ENCODE measurements at places on chromosomes 1 and 21.

GRCh38 chr1:2503554-2504224 lies 22.7 kb downstream of the PANK4 start:
- no peak overlapping the region for H3K27ac ChIP-seq
- H3K36me3 ChIP-seq = peaks cover 5% of the 10 kb centered on the region
- H3K27me3 ChIP-seq = peaks cover 12% of the 10 kb centered on the region
- peaks cover 2% of the 10 kb centered on the region for H3K4me1 ChIP-seq

DNA sequence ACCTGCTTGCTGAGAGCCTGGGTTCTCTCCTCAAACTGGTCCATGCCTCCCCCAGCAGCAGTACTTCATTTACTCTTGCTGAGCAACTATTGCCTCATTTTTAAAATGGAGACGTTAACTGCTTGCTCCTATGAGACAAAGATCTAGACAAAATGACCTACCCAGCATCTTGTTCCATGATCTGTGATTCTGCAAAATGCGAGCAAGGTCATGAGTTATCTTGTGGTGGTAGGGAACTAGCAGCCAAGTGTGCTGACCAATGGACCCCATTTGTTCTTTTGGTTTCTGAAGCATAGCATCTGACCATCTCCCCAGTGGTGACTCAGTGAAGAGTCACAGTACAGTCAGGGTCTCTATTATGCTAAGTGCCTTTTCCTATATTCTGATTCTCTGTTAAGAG lies 40.4 kb downstream of the TBX15 start:
- H3K27ac ChIP-seq = no peak overlapping the region
- H3K27me3 ChIP-seq = peaks cover 4% of the 10 kb centered on the region
- no peaks in the 10 kb centered on the region for H3K36me3 ChIP-seq

DNA sequence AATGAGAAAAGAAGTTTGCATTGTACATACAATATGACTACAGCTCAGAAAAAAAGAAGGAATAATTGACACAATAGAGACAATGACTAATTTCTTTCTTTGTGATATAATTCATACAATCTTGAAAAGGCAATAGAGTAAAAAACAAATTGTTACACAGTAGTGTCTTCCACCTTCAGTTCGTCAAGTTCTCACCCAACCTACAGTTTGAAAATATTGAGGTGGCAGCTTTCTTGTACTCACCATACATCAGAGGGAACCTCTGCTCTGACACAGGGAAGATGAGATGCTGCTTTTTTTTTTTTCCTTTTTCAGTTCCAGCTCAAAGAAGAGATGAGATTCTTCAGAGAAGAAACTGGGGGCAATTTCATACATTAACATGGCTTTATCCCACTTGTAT lies 173.2 kb downstream of the ATP6V1G3 start:
- no peak for DNase-seq
- H3K4me1 ChIP-seq = peaks cover 2% of the 10 kb centered on the region
- no peaks in the 10 kb centered on the region for H3K36me3 ChIP-seq

GRCh38 chr1:95685081-95685480 lies 451.1 kb downstream of the RWDD3 start:
- H3K36me3 ChIP-seq = no peaks in the 10 kb centered on the region
- no peaks in the 10 kb centered on the region for H3K4me1 ChIP-seq
- H3K27me3 ChIP-seq = no peaks in the 10 kb centered on the region

DNA sequence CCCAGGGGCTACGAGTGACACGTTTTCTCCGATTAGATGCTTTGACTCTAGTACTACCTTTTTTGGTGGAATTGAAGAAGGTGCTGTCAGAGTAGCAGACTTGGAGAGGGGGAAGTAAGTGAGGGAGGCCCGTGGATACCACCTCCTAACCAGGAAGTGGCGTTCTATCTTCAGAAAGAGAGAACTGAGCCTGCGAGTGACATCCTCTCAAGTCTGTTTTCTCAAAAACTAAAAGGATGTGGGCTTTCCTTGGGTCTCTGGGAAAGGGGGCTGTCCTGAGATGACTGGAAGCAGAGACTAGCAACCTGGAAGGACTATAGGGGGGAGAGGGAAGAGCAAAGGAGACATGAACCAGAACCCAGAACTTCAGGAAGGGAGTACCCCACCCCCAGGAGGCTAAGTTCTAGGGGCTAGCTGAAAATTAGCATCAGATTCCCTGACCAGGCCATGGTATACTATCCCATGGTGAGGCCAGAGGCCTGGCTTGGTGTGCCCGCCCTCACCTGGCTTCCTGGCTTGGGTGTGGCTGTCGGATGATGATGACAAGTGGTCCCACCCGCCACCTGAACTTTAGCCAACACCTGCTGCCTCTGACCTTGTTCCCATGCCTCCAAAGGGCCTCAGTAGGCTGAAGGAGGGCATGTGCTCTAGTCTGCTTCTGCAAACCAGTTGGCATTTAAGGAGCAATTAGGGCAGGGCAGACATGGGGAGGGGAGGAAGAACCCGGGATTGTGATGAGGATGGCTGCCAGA lies 49.1 kb downstream of the ATP2B4 start:
- no peaks in the 10 kb centered on the region for H3K27me3 ChIP-seq
- peaks cover 2% of the 10 kb centered on the region for H3K36me3 ChIP-seq
- no peak overlapping the region for H3K4me3 ChIP-seq
- DNase-seq = no peak
- H3K4me1 ChIP-seq = peaks cover 33% of the 10 kb centered on the region

DNA sequence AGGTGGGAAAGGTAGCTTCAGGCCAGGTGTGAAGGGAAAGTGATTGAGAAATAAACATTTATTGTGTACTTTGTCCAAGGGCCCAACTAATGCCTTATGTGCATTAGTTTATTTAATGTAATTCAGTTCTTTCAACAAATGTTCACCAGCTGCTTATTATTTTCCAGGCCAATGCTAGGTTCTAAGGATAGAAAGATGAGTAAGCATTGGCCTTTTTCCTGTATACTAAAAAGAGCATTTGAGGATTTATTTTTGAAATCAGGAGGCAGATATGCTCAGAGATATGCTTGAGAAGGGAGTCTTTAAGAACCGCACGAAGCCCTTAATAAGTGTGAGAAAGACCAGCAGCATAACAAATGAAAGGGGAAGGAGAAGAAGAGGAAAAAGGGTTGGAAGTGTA lies 32.0 kb downstream of the CLCA1 start:
- H3K4me1 ChIP-seq = peaks cover 2% of the 10 kb centered on the region
- H3K27ac ChIP-seq = no peak overlapping the region
- peaks cover 10% of the 10 kb centered on the region for H3K27me3 ChIP-seq
- no peaks in the 10 kb centered on the region for H3K36me3 ChIP-seq

GRCh38 chr1:942864-943533 lies 16.1 kb downstream of the NOC2L start:
- no peak overlapping the region for H3K4me3 ChIP-seq
- DNase-seq = peak; percentile 61

GRCh38 chr1:17001760-17002523 lies 9.8 kb downstream of the ATP13A2 start:
- no peak for DNase-seq
- H3K4me3 ChIP-seq = no peak overlapping the region
- peaks cover 25% of the 10 kb centered on the region for H3K36me3 ChIP-seq
- no peak overlapping the region for H3K27ac ChIP-seq
- H3K4me1 ChIP-seq = peaks cover 2% of the 10 kb centered on the region
- no peaks in the 10 kb centered on the region for H3K27me3 ChIP-seq

- H3K27me3 ChIP-seq = no peaks in the 10 kb centered on the region
- H3K4me3 ChIP-seq = no peak overlapping the region
- DNase-seq = peak; percentile 98
Observed at GRCh38 chr1:115179397-115180079, 90.2 kb upstream of the TSPAN2 start.

DNA sequence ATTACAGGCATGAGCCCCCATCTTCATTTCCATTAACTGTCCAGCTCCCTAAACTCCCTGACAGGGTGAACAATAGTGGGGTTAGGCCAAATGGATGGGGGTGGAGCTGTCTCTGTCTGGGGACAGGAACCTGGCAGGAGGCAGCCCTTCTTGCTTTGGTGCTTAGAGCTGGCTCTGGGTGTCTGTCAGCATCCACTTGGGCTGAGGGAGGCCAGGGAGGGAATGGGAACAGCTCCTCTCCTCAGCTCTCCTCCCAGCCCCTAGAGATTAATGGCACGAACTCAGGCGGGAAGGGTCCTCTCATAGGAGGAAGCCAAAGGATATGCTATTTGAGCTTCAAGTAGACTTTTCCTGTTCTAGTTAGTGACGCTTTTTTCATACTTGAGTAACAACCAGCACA lies 11.1 kb upstream of the ETV3L start:
- H3K4me1 ChIP-seq = peaks cover 10% of the 10 kb centered on the region
- H3K36me3 ChIP-seq = no peaks in the 10 kb centered on the region
- no peak for DNase-seq
- no peak overlapping the region for H3K4me3 ChIP-seq
- peaks cover 14% of the 10 kb centered on the region for H3K27me3 ChIP-seq

GRCh38 chr1:119920104-119920968 lies 24.0 kb upstream of the ADAM30 start:
- DNase-seq = no peak
- no peak overlapping the region for H3K4me3 ChIP-seq
- H3K27ac ChIP-seq = no peak overlapping the region
- H3K4me1 ChIP-seq = no peaks in the 10 kb centered on the region
- H3K36me3 ChIP-seq = peaks cover 67% of the 10 kb centered on the region

- H3K36me3 ChIP-seq = no peaks in the 10 kb centered on the region
- DNase-seq = peak; percentile 79
- no peak overlapping the region for H3K4me3 ChIP-seq
- no peak overlapping the region for H3K27ac ChIP-seq
- peaks cover 4% of the 10 kb centered on the region for H3K27me3 ChIP-seq
Observed at GRCh38 chr1:117284399-117285215, 73.9 kb upstream of the VTCN1 start.

- no peaks in the 10 kb centered on the region for H3K36me3 ChIP-seq
- peaks cover 5% of the 10 kb centered on the region for H3K4me1 ChIP-seq
- H3K27ac ChIP-seq = no peak overlapping the region
- no peak for DNase-seq
Observed at GRCh38 chr1:216604771-216605170, 118.5 kb downstream of the ESRRG start.

DNA sequence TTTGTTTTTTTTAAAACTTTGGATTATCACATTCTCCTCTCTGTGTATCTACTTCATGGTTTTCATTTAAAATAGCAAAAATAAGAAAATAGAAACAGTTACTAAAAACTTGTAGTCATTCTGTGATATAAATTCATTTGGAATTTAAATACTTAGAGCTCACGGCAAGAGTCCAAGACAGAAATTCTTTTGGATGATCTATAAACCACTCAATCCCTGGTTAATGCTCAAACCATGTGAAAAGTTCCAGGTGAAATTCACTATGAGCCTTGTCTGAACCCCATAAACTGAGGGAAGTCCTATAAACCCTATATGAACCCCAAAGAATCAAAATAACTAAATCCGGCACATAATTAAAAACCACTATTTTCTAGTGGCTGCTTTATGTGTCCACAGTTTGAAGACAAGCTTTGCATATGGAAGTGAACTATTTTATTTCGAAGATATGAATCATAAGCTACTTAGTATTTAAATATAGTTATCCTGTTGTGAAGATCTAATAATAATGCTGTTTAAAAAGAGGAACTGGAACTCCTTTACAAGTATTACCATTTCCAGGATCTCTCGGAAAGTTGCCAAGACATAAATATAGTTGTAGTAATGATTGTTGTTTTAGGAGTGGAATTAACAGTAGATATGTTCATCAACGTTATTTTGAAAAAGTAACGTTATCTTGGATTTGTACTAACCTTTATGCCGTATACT lies 163.5 kb downstream of the NFIA start:
- no peak for DNase-seq
- H3K27me3 ChIP-seq = no peaks in the 10 kb centered on the region
- H3K4me1 ChIP-seq = peaks cover 2% of the 10 kb centered on the region

DNA sequence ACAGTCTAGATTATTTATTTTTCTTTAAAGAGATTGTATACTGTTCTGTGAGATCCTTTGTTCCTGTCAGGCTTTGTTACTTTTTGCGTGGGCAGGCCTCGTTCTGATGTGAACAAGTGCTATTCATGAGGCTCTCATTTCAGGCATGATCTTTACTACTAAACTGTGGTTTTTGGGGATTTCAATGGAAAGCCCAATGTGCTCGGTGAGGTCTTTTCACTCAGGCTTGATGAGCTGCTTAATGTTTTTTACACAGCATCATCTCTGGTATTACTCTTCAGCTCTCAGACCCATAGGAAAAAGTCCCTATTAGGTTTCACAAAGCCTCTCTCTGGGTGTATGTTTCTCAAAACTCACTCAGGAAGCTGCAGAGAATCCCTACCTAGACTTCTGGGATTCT lies 419.4 kb downstream of the GPATCH2 start:
- H3K4me1 ChIP-seq = no peaks in the 10 kb centered on the region
- no peaks in the 10 kb centered on the region for H3K36me3 ChIP-seq
- H3K27me3 ChIP-seq = no peaks in the 10 kb centered on the region
- no peak overlapping the region for H3K27ac ChIP-seq
- no peak overlapping the region for H3K4me3 ChIP-seq

DNA sequence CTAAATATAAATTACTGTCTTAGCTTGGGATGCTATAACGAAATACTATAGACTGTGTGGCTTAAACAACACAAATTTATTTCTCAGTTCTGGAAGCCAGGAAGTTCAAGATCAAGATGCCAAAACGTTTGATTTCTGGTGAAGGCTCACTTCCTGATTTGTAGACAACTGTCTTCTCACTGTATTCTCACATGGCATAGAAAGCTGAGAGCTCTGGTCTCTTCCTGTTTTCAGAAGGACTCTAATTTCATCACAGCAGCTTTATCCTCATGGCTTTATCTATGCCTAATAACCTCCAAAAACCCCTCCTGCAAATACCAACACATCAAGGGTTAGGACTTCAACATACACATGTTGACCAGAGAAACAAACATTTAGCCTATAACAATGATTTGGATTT lies 1795.5 kb downstream of the MRPL39 start:
- H3K27me3 ChIP-seq = no peaks in the 10 kb centered on the region
- no peak for DNase-seq
- H3K4me3 ChIP-seq = no peak overlapping the region
- H3K27ac ChIP-seq = no peak overlapping the region
